ENCODE measurements at places on chromosomes 6 and 20.

DNA sequence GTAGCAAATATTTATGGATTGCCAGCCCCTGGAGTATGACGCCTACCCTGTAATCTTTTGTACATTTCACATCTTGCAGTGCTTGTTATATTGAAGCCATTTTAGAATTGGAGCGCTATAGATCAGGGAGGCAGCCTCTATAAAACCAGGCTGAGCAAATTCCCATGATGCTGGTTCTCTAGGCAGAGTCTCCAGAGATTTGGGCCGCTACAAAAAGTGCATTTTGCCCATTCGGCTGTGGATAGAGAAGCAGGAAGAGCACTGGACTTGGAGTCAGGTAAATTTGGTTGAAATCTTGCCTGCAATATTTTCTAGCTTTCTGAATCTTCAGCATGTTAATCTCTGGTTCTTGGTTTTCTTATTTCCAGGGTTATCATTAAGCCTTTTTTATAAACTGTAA is 2.0 kb downstream of the YWHAB start:
- DNase-seq = no peak

GRCh38 chr20:33299111-33299603 is 16.1 kb downstream of the BPIFB1 start:
- DNase-seq = peak; percentile 69

GRCh38 chr6:154916857-154917256 is 78.3 kb upstream of the TIAM2 start:
- no peak for DNase-seq

DNA sequence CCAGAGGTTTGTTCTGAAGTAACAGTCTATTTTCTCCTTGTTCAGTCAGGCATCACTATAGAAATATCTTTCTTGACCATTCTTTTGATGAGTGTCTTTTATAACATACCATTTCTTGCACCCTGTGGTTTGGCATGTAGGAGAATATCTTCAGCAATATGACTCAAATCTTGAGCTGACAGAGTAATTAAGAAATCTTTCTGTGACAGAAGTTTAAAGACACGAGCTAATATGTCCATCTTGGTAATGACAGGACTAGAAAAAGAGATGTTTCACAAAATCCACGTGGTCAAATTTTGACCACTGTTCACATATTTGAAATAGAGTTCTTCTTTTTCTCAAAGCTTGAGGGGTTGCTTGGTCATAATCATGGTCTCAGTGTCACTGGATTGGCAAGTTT is 149.9 kb downstream of the MYB start:
- DNase-seq = no peak

DNA sequence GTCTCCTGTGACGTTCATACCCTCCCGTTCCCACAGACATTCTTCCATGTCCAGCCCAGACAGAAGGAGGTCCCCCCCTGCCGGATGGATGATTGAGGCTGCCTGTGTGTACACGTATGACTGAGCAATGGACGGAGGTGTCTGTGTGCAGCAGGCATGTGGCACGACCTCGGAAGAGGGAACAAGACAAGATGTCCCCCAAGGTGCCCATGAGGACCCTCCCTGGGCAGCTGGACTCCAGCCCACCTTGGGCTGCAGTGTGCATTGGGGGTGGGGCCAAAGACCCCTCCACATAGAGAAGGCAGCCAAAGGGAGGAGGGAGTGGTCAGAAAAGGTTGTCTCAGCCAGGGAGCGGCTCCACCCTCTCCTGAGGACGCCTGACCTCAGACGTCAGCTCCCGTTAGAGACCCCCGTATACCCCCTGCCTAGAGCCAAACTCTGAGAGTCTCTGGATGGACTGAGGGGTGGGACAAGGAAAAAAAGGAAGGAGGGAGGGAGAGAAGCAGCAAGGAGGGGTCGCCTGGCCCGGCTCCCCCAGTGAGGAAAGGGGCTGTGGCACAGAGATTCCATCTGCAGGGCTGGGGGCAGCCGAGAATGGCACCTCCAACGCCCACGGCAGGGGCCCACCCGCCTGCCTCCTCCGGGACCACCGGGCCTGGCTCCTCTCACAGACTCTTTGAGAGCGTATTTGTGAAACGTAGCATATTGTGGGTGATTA is 92.9 kb upstream of the BHLHE23 start:
- DNase-seq = peak; percentile 7

- no peak for DNase-seq
Observed at GRCh38 chr6:30206799-30207618, 6.2 kb downstream of the TRIM26 start.

- DNase-seq = no peak
Observed at GRCh38 chr6:169896826-169897456, 145.5 kb downstream of the ERMARD start.

GRCh38 chr20:37627060-37627766 is 66.6 kb upstream of the CTNNBL1 start:
- DNase-seq = peak; percentile 67

DNA sequence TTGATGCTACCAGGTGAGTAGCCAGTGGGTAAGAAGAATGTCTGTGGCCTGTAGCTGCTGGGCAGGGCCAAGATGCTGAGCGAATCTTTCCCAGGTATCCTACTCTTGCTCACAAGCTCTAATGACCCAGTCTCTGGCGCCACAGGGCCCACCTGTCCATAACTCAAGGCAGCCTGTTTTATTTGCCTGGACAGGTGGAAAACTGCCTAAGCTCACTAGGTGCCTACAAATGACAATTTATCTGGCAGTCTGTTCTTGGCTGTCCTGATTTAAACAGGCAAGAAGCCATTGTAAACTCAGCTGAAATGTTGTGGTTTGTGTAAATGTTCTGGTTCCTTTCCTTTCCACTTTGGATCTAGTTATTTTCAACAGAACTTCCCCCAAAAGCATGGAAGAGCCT is 113.3 kb downstream of the TCP11 start:
- no peak for DNase-seq

DNA sequence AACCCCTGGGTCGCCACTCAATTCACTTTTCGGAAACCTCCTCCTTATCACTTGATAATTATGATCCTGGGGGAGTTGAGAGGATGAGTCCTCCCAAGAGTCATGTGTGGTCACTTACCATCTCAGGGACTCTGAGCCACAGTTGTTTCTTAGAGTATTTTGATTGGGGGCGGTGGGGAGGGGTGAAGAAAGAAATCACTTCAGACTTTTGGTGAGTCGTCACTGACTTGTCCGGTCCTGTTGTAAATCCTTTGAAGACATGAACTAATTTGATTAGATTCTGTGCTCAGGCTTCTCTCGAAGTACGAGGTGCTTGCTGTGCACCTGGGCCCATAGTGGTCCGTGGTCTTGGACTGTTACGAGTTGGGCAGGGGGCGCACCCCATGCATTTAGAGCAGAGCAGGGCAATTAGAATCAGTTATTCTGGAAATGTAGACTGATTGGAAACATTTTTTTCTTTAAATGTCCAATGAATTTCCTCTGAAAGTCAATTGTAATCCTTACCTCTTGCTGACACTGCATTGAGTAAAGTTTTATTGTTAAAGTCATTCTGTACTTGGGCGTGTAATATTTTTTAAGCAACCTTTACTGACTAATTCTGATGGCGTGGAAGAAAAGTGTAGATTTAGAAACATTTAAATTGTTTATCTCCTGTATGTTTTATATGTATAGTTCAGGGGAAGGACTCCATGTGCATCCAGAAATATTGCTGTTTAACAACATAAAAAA is 173.4 kb downstream of the SLC16A10 start:
- no peak for DNase-seq

GRCh38 chr6:133034509-133035206 is 206.5 kb upstream of the EYA4 start:
- DNase-seq = no peak

DNA sequence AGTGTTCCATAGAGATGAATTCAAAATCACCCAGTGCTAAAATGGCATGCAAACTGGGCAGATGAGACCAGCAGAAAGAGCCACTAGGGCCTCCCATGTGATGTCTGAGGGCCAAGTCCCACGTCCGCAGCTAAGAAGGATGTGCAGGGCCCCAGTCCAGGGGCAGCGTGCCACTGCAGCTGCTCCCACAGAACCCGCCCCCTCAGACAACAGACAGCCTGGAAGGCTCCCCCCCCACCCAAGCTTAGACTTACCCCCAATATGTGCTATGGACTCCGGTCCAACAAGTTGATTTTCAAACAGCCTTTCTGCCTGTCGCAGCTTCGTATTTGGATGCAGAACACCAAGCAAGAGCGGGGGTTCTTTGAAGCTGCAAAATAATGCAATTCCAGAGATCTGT is 14.0 kb downstream of the APMAP start:
- peak; percentile 35 for DNase-seq

DNA sequence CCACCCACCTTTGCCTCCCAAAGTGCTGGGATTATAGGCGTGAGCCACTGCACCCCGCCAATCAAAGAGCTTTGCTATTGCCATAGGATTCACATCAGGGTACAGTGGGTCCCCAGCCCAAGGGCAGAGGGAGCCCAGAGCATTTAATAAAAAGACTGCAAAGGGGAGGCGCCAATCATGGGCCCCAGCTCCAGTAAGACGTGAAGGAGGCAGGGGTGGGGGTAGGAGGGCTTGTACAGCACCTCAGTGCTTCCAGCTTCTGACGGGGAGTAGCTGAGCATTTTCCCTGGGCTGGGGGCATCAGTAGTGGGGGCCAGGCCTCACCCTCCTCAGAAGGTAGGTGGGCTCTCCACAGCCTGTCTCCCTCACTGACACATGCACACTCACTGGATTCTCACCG is 1.5 kb downstream of the ADA start:
- no peak for DNase-seq

GRCh38 chr20:49484180-49485140 is 2.0 kb upstream of the KCNB1 start:
- peak; percentile 86 for DNase-seq

- no peak for DNase-seq
Observed at GRCh38 chr20:24576447-24576846, 107.0 kb downstream of the SYNDIG1 start.

DNA sequence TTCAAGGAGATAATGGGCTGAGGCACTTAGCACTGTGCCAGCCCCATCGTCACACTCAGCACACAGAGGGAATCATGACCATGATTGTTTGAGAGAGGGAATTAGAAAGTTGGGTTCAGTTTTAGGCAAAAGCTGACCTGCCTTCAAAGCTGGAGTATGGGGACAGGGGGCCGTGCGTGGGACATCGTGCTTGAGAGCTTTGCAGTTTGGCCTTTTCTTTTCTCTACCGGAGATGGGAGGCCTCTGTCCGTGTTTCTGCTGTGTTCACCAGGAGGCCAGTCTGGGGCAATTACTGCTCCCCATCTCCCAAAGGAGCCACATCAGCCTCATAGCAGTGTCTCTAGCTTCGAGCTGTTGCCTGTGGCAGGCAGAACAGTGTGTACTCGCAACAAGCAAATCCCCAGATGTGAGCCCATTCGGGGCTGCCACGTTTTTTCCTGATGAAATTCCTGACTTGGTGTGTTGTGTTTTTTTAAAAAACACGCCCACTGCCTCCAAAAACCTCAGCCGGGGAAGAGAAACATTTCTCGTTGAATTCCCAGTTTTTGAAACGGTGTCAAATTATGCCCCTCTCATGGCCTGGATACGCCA is 20.2 kb downstream of the EYA2 start:
- DNase-seq = peak; percentile 72

DNA sequence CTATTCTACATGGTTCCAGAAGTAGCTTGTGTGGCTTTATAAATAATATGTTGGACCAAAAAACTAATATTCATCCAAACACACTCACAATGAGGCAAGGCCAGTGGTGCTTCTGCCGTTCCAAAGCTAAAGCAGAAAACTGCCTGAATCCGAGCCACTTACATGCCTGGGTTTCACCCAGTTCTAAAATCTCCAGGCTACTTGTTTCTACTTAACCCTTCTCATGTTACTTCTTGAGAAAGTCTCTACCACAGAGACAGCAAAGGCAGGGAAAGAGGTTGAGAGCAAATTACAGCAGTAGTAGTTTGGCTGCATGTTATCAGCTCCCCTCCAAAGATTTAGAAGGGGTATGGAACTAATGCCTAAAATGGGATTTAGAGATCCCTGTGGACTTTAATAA is 62.0 kb downstream of the FAXC start:
- no peak for DNase-seq

DNA sequence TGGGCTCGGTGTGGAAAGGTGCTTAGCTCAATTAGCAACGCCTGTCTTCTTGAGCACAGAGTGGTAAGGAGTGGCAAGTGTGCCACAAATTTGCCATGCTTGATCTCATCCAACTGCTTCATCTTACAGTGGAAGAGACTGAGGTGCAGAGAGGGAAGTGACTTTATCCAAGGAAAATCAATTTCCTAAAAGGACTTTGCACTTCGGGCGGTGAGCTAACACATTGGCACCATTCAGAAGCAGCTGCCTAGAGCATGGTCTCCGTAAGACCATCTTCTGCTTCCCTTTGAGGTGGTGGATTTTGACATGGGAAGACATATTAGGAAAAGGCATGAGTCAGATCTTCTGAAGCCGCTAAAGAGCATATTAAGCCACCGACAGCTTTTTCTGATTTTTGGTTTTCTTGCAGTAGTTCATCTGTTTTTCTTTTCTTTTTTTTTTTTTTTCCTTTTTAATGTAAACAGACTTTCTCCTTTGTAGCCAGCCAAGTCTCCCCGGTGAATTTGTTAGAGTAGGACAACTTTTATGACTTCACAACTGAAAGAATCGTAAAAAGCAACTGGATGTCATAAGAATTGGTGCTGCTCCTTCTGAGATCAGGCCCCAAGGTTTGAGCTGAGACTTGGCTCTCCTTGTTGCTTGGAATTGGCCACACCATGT is 273.2 kb downstream of the CDC5L start:
- DNase-seq = no peak

- DNase-seq = no peak
Observed at GRCh38 chr6:118350881-118351430, 197.1 kb upstream of the PLN start.

DNA sequence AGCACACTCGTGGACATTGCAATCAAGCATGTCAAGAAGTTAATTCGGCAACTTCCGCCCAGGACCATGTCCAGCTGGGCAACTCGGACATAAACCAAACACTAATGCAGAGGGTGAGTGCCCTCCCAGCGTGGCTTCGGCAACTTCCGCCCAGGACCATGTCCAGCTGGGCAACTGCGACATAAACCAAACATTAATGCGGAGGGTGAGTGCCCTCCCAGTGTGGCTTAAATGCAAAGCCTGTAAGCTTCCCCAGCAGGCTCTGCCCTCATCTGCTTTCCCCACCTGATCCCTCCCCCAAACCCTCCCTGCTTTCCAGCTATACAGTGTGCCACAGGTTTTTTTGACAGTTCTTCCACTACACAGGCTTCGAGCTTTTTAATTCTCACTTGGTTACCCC is 143.4 kb downstream of the PXDC1 start:
- no peak for DNase-seq

- DNase-seq = no peak
Observed at GRCh38 chr6:25017932-25018567, 82.3 kb upstream of the RIPOR2 start.

- DNase-seq = no peak
Observed at GRCh38 chr6:15352845-15353244, 107.0 kb downstream of the JARID2 start.

GRCh38 chr6:6366803-6367202 is 46.3 kb upstream of the F13A1 start:
- no peak for DNase-seq

GRCh38 chr6:139154881-139155547 is 20.1 kb downstream of the HECA start:
- DNase-seq = no peak

DNA sequence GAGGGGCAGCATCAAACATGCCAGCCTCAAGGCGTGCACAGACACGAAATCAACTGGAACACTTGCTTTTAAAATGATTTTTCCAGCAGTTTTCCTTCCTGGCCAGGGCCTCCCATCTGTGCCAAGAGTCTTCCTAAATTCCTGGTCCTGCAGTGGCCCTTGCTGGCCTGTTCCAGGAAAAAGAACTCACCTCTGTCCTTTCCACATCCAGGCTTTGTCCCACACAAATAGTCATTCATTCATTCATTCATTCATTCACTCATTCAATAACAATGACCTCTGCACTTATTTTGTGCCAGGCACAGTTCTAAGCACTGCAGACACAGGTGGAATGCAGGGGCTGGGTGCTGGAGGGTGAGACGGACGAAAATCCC is 89.0 kb upstream of the CCDC167 start:
- DNase-seq = peak; percentile 49

Data from right hindlimb (tissue), 1 donor.